ENCODE measurements at places on chromosomes 16 and 17.

- no peak for DNase-seq
Observed at GRCh38 chr17:82793974-82794630, 42.2 kb downstream of the TBCD start.

DNA sequence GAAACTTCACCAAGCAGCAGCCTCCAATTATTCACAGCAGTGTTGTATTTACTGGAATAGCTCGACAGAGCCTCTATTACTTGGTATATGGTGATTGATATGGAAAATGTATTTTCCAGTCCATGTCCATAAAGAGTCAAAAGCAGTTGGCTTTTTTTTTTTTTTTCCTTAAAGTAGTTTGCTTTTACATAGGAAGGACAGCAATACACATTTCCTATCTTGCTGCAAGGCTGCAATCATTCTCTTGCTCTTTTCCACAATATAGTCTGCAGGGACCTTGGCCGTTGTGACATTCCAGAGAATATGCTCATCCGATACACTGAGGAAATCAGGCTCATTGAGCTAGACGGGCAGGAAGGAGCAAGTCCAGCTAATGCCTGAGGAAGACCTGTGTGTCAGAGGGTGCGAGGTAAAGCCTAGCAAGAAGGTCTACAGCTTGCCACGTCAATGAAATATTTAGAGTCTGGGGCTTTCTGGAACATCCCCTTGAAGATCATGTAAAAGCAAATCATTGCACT is 131.1 kb downstream of the ENGASE start:
- no peak for DNase-seq

- DNase-seq: no peak
Observed at GRCh38 chr16:61323456-61323855, 712.8 kb downstream of the CDH8 start.

DNA sequence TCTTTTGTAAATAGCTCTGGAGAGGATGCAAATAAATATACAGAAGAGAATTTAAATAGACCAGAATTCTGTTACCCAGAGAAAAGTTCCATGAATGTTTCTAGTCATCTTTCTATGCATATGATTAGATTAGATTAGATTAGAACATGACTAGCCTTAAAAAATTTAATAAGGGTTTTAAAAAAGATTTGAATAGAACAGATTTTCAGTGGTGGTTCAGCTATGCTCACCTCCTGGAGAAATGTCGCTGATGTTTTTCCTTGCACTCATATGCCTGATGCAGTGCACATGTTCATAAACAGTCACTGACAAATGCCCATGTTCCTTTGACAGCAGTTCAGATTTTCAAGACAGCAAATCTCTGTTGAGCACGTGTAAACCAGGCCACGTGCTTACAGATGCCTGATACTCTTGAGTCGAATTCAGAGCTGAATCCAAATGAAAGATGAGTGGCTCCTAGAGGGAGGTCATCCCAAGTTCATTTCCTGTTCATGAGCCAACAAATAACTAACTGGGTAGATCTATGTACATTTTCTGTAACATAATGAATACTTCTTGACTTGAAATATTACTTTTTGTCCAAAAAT is 19.9 kb upstream of the RAB11FIP4 start:
- DNase-seq: no peak

DNA sequence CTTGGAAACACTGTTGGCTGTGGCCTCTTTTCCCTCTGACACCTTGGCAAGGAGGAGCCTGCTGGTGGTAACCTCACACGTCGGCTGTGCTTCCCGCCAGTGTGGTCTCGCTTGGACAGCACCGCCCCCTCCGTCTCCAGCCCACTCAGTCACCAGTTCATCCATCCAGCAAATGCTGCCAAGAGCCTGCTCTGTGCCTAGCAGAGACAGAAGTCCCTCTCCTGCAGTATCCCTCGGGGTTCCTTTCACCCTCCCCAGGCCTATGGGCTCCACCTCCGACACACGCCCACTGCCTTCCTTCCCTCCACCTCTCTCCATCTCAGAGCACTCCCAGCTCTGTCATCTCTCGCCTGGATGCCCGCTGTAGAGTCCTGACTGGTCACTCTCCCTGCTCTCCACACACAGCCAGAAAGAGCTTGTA is 12.3 kb downstream of the CACNG4 start:
- no peak for DNase-seq

GRCh38 chr17:5381542-5381941 is 37.9 kb downstream of the NUP88 start:
- DNase-seq: no peak

- no peak for DNase-seq
Observed at GRCh38 chr17:15883617-15884111, 61.3 kb upstream of the ADORA2B start.

DNA sequence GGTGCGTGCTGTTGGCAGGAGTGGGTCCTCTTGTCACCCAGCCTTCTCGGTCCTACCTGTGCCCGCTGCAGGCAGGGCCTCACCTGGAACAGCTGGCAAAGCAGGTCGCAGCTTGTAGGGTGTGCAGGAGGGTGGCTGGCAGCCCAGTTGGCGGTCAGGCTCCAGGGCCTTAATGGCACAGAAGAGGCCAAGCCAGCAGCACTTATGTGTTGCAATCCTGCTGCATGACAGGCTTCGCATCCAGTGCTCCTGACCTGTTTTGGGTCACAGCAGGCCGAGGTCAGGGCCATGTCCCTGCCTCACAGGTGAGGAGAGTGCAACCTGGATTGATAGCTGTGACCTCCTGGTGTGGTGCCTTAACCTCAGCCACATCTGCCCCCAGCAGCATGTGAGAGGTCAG is 31.9 kb downstream of the ZC3H18 start:
- no peak for DNase-seq

GRCh38 chr17:54494721-54495715 is 405.6 kb upstream of the TOM1L1 start:
- no peak for DNase-seq

DNA sequence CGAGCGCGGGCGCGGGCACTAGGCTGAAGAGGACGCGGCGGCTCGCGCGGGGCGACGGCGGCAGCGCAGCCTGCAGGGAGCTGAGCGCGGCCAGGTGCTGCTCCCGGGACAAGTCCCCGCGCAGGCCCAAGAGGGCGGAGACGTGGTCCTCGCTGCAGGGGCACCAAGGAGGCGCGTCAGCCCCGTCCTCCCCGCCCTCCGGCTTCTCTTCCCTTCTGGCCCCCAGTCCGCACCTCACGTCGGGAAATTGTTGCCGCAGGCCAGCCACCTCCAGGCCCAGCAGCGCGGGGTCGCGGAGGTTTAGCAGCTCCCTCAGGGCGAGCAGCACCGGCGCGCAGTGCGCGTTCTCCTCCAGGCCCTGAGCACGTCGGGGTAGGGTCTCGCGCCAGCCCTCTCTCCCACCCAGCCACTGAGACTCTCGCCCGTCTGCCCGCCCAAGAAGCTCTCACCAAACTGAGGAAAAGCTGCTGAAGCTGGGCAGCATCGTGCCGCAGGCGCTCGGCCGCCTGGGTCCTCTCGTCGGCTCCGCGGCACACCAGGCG is 761 bp upstream of the MATCAP1 start:
- no peak for DNase-seq

- no peak for DNase-seq
Observed at GRCh38 chr16:64250866-64251265, 871.0 kb downstream of the CDH11 start.

GRCh38 chr17:37614391-37614790 is 5.2 kb upstream of the SYNRG start:
- DNase-seq: peak; percentile 51

DNA sequence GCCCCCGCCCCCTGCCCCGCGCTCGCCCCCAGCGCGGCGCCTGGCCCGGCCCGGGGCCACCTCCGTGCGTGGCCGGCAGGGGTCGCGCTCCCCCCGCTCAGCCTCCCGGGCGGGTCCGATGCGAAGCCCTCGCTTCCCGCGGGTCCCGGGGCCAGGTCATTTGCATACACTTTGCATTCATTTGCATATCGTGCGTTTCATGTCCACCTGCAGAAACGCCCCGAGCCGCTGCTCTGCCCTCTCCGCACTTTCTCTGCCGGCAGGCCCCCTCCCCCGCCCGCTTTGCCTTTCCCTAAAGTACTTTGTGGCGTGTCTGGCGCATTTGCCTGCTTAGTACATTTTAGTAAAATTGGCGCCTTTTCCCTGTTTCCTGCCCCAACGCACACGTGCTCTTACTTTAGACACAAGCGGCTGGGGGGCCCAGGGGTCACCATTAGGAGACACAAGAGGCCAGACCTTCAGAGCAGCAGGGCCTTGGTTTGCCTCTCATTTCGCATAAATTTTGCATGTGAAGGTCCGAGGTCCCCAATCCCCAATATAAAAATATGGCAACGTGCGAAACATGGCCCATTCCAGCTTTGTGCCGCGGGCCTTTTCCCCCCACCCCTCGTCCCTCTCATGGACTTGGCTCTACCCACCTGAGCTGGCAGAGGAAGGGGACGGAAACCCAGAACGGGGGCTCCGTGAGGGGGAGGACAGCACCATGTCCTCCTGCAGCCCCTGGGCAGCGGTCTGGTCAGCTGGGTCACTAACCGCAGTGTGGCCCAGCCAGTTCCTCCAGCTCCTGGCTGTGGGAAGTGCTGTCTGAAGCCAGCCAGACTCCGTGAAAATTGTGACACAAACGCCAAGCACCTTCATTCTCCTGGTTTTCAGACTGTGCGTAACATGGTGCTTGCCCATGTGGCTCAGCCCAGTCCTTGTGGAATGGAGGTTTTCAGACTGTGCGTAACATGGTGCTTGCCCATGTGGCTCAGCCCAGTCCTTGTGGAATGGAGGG is 34.8 kb downstream of the CBFA2T3 start:
- no peak for DNase-seq

- DNase-seq: no peak
Observed at GRCh38 chr16:1332618-1333148, 762 bp upstream of the BAIAP3 start.

GRCh38 chr16:83403761-83404160 is 404.0 kb upstream of the HSBP1 start:
- peak; percentile 48 for DNase-seq

GRCh38 chr16:89811321-89811720 is 5.1 kb downstream of the FANCA start:
- DNase-seq: no peak

DNA sequence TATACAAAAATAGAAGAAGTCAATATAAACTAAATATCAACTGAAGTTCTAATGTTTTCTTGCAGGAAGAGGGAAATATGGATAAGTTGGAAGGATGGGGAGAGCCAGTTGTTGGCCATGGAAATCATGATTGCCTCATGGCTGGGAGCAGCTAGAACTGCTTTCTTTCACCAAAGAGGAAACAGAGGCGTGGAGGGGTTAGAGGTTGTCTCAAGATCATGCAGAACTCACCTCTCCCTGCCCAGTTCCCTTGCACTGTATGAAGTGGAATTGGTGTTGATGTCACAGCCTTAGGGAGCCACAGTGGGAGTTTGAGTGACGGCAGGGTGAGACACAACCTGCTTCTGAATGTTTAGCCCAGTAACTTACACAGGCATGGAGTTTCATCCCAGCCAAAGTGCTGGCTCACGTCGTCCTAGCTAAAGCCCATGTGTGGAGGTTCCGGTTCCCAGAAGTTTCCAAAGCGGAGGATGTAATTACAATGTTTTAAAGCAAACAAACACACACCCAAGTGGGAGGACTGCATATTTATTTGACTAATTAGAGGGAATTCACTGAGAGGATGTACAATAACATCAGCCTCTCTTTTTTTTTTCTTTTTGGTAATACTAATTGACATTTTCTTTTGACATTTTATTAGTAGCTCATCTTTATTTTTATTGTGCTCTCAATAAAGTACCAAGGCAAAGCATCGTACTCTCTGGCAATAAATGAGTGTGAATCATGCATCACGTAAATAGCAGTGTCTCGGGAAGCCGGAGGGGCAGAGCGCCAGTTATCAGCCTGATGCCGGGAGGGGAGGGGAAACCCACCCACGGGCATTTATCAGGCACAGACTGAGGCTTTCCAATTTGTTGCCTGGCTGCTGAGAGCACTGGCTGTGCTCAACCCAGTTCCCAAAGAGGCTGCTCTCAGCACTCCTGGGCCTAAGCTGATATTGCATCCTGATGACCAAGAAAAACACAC is 118.7 kb upstream of the CDH5 start:
- no peak for DNase-seq

- no peak for DNase-seq
Observed at GRCh38 chr17:71057448-71057847, 888.1 kb downstream of the KCNJ2 start.

GRCh38 chr17:11031787-11032186 is 193.9 kb upstream of the PIRT start:
- no peak for DNase-seq

- DNase-seq: no peak
Observed at GRCh38 chr17:76268015-76268749, 3.0 kb downstream of the UBALD2 start.

DNA sequence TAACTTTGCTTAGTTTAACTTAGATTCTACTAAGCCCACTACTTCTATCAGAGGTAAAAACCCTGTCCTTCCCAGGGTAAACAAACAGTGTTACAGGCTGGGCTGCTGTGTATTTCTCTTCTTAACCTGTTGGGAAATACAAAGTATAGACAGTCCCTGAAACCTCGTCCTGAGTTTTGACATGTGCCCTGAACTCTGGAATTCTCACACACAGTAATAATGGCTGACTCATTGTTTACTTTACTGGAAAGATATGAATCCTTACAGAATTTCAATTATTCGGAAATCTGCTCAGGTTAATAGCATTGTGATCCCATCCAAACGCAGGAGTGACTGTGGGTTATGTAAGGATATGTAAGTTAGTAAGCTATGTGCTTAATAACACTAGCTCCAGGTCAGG is 199.1 kb downstream of the TMEM114 start:
- no peak for DNase-seq

GRCh38 chr16:72168365-72168764 is 3.6 kb downstream of the PMFBP1 start:
- no peak for DNase-seq

DNA sequence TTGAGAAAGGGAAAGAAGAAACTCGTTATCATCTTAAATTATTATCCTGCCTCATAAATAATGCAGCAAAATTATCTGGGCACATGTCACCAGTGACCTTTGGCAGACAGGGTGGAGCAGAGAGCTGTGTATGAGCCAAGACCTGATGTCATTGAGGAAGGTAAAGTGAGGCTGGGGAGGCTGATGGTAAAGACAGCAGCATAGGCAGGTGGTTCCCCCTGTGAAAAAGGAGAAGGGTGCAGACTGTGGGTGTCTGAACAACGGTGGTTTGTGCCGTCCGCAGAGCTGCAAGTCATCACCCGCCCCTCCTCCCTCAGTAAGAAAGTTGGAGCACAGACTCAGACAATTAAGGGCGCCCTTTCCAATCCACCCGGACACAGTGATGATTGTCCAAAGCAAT is 30.8 kb upstream of the METTL16 start:
- DNase-seq: no peak

GRCh38 chr17:41178341-41178740 is 320 bp upstream of the KRTAP4-2 start:
- DNase-seq: peak; percentile 3

- no peak for DNase-seq
Observed at GRCh38 chr16:27754788-27755690, 205.1 kb downstream of the KATNIP start.

DNA sequence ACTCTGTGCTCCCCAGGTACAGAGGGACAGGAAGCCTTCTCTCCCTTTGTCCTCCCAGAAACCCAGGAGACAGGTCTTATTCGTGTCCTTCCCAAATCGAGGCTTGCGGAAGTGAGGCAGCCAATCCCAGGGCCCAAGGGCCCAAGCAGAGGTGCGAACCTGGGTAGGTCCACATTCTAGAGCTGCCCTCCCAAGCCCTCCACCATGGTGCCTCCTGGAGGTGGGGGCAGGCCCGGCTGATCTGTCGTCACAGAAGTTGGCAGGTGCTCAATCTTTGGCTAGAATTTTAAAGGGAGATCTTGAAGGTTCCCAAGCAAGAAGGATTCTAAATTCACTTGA is 21.5 kb downstream of the MRC2 start:
- no peak for DNase-seq

GRCh38 chr17:59221159-59221847 is 992 bp downstream of the GDPD1 start:
- no peak for DNase-seq
